ENCODE measurements at places on chromosomes 5 and 9. TPM values are rescaled to one million over a fixed set of nuclear protein-coding genes. Genes with fewer than 3 reads are reported as not detected.
A peak's percentile ranks its signal among the peaks of the same experiment; 100 is the strongest.

DNA sequence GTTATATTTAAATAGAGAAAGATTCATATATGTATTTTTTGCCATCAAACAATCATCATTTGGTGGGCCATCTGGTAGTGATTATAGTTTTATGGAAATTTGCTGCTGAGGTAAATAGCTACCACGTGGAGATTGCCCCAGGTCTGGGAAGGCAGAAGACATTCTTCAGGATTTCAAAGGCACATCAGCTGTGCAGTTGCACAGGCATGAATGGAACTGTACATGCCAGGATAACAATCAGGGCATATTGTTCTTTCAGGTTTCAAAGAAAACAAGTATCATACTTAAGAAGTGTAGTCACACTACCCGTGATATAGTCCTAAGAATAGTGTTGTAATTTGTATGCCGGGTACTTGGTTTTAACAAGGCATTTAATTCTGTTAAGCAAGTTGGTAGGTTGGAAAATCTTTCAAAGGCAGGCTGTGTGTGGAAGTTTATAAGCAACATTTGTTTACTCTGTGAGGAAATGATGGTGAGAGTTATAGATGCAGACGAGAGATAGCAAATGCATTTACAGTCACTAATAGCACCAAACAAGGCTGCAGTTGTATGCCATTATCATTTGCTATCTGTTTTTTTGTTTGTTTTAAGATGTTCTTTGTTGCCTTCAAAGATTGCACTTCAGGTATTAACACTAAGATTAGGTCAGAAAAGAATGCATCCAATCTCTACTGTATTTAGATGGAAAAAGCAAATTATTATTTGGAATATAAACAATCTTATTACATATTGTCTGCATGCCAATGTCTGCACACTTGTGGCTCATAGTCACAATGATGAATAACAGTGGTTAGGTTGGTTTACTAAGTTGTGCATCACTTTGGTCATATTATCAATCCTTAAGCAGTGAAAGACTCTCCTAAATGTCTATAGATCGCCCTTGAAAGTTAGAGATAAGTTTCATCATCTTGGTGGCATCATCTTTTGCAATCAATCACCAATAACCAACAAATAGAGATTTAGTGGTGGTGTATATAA is 55.3 kb downstream of the RPS23 start:
- peaks cover 2% of the 10 kb centered on the region for H3K4me1 ChIP-seq
- no peaks in the 10 kb centered on the region for H3K36me3 ChIP-seq
- peak; percentile 46 for DNase-seq
- no peak overlapping the region for H3K4me3 ChIP-seq

- no peak for DNase-seq
- no peak overlapping the region for H3K27ac ChIP-seq
- no peaks in the 10 kb centered on the region for H3K27me3 ChIP-seq
- no peak overlapping the region for H3K4me3 ChIP-seq
Measured at GRCh38 chr5:33855396-33855795, 36.4 kb downstream of the ADAMTS12 start.

- no peak for DNase-seq
- H3K27ac ChIP-seq, result no peak overlapping the region
- H3K27me3 ChIP-seq, result no peaks in the 10 kb centered on the region
- no peak overlapping the region for H3K4me3 ChIP-seq
- peaks cover 31% of the 10 kb centered on the region for H3K4me1 ChIP-seq
Measured at GRCh38 chr9:105255421-105255820, 11.0 kb downstream of the SLC44A1 start.

DNA sequence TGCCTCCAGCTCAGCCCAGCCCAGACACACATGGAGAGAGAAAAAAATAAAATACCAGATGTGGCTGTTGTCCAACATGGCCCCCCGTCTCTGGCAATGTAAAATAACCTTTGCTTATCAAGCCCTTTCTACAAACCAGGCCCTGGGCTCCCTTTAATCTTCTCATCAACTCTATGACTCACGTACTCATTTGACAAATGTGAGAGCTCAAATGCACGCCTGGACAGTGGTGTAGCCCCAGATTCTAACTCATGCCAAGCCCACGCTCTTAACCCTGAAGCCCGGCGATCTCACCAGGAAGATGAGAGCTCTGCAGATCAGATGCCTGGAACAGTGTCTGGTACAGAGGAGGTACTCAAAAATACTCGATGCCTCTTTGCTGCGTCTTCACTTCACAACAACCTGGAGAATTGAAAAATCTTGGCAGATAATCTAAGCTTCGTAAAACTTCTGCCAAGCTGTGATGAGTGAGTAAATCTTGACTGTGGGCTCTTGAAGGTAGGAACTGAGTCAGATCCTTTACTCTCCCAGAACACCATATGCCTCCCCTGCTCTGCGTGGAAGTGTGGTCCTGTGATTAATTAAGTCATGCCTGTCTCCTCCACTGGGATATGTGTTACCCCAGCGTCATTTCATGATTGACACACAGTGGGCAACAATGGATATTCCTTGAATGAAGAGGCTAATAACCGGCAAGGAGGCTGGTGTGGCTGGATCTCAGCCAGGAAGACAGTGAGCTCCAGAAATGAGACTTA is 102.0 kb upstream of the FSTL4 start:
- no peaks in the 10 kb centered on the region for H3K4me1 ChIP-seq
- no peaks in the 10 kb centered on the region for H3K36me3 ChIP-seq
- H3K27ac ChIP-seq, result no peak overlapping the region
- no peak overlapping the region for H3K4me3 ChIP-seq
- H3K27me3 ChIP-seq, result no peaks in the 10 kb centered on the region
- DNase-seq, result no peak

- no peak overlapping the region for H3K4me3 ChIP-seq
- peak overlapping the region; percentile 71 for H3K27ac ChIP-seq
- peaks cover 45% of the 10 kb centered on the region for H3K4me1 ChIP-seq
Measured at GRCh38 chr5:149274939-149275338, 3.3 kb downstream of the AFAP1L1 start.

DNA sequence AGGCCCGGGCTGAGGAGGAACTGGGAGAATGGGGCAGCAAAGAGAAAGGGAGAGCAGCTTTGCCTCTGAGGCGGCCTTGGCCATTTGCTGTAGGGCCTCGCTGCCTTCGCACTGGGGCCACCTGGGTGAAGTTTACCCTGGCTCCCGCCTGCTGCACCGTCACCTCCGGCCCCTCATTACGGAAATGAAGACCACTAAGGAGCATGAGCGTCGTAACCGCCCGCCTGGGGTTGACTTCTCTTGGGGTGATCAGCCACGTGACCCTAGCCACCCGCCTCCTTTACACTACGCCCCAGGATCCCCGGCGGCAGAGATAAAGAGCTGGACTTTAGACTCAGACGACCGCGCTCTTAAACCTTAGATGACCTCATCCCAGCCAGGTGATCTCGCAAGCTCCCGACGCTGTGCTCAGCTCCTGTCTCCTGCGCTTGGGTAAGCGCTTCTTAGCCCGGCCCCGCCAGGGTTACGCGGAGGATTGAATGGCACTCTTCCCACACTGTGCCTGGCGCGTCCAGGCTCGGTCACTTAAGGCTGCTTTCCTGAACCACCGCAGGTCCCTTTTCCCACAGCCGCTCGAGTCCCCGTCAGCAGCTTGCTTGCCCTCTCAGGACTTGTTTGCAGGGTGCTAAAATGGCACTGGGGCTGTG is 107.9 kb upstream of the LARP1 start:
- H3K27me3 ChIP-seq, result no peaks in the 10 kb centered on the region
- H3K36me3 ChIP-seq, result no peaks in the 10 kb centered on the region
- peak; percentile 56 for DNase-seq
- no peak overlapping the region for H3K27ac ChIP-seq

- no peak overlapping the region for H3K4me3 ChIP-seq
- H3K4me1 ChIP-seq, result peaks cover 2% of the 10 kb centered on the region
- no peaks in the 10 kb centered on the region for H3K36me3 ChIP-seq
Measured at GRCh38 chr9:126488881-126489404, 124.8 kb upstream of the LMX1B start.

DNA sequence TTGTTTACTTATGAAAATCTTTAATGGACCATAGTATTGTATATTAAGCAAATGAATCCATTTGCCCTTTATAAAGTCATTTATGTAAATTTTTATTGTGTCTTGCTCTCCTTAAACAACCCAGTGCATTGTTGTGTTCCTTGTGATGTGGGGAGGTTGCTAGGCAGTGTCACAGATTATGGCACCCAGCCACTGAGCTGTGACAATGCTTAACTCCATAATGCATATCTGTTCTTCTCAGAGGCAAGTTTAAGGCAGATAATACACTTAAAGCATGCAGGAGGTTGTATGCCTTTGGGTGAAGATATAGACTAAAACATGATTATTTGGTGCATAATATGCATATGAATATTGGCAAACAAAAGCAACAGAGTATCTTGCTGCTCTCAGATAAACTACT is 269.6 kb upstream of the RIOK2 start:
- H3K27me3 ChIP-seq, result no peaks in the 10 kb centered on the region
- peak; percentile 16 for DNase-seq
- H3K4me3 ChIP-seq, result no peak overlapping the region
- no peak overlapping the region for H3K27ac ChIP-seq
- no peaks in the 10 kb centered on the region for H3K36me3 ChIP-seq
- peaks cover 3% of the 10 kb centered on the region for H3K4me1 ChIP-seq

DNA sequence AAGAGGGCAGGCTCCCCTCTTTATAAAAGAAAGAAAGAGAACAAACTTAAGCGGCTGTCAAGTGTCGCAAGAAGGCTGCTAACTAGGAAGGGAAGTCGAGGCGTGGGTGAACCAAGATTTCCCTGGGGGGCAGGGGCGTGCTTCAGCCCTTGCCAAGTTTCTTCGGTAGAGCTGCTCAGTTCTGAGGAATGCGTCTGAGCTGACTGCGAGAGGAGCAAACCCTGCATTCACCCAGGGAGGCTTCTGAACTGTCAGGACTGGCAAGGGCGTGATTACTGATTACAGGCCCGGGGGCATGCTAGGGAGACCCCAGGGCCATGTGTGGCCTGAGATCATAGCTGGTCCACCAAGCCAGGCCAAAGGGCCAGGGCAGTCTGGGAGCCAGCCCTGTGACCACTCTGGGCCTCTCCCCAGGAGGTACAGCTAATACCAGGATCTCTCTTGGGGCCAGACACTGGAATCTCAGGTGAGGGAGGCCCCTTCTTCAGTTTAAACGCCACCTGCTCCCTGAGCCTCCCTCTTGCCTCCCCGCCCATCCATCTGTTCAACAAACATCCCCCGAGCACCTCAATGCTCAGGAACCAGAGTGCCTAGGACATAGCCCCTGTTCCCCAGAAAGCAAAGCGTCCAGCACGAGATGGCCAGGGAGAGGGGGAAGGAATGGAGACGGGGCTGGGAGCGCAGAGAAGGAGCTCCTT is 30.9 kb downstream of the SARDH start:
- peak; percentile 75 for DNase-seq
- no peaks in the 10 kb centered on the region for H3K27me3 ChIP-seq
- H3K4me3 ChIP-seq, result no peak overlapping the region
- no peaks in the 10 kb centered on the region for H3K4me1 ChIP-seq

DNA sequence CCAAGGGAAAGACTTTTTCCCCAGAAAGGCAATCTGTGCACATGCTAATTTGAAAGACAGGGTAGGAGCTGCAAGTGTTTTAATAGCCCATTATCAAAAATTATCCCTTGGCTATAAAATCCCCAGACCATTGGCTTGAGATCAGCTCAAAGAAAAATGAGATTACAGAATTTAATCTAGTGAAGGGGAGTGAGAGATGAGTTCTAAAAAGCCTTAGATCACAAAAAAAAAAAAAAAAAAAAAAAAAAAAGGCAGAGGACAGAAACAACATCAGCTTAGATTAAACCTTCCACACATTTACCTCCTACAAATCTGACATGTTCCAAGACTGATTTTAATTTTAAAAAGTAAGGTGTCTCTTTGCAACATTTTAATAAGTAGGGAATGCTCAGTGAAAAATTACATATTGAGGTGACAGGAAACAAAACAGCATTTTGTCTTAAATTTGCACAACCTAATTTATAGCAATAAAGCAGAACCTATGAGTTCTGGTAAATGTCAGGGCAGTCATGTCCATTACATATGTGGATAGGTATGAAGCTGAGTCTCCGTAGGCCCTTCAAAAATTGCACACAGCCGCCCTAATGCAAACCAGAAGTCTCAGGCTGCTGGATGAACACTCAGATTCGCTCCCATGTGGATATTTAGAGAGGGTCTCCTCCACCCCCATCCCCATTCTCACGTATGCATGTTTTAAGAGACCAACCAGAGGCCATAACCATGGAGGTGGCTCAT is 43.4 kb downstream of the NFIB start:
- peaks cover 31% of the 10 kb centered on the region for H3K4me1 ChIP-seq
- DNase-seq, result no peak
- no peak overlapping the region for H3K4me3 ChIP-seq

DNA sequence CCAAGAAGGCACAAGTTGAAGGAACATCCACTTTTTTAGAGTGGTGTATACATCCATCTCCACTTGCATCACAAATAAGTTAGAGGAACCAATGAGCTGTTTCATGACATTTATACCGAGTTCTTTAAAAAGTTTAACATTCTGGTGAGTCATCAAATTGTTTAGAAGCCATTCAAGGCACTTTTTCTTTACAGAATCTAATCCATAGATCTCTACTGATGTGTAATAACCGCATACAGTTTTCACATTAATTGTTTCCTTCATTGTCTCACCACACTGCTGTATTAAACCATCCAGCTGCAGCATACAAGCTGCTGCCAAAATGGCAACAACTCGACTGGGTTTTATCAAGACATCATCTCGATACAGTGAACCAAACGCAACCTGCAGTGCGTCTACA is 744 bp downstream of the GMCL2 start:
- no peak overlapping the region for H3K27ac ChIP-seq
- no peaks in the 10 kb centered on the region for H3K27me3 ChIP-seq
- H3K4me1 ChIP-seq, result no peaks in the 10 kb centered on the region
- H3K4me3 ChIP-seq, result no peak overlapping the region
- no peaks in the 10 kb centered on the region for H3K36me3 ChIP-seq

Gene SIL1
- total RNA-seq, result 77.6 TPM

Gene RMRP
- total RNA-seq, result 30,229 TPM

Gene HTR4
- total RNA-seq, result 0.18 TPM

Gene CYLC2
- total RNA-seq, result not detected

Gene IL31RA
- 0.09 TPM for total RNA-seq

Gene SPATA31A3
- total RNA-seq, result not detected

Gene CTXN3
- total RNA-seq, result not detected

Gene TMEM232
- total RNA-seq, result 13.5 TPM

Gene ZBED3
- 17.1 TPM for total RNA-seq
